ENCODE measurements at places on chromosomes 5 and 9. TPM values are rescaled to one million over a fixed set of nuclear protein-coding genes. Genes with fewer than 3 reads are reported as not detected.

Gene TRIM36
- 1.9 TPM for total RNA-seq

GRCh38 chr9:31519424-31519823, 865.0 kb upstream of the ACO1 start:
- no peak for DNase-seq

- DNase-seq = no peak
Observed at GRCh38 chr5:88887342-88887741, 4.4 kb upstream of the MEF2C start.

- no peak for DNase-seq
Observed at GRCh38 chr5:135469911-135470310, 17.8 kb upstream of the TIFAB start.

DNA sequence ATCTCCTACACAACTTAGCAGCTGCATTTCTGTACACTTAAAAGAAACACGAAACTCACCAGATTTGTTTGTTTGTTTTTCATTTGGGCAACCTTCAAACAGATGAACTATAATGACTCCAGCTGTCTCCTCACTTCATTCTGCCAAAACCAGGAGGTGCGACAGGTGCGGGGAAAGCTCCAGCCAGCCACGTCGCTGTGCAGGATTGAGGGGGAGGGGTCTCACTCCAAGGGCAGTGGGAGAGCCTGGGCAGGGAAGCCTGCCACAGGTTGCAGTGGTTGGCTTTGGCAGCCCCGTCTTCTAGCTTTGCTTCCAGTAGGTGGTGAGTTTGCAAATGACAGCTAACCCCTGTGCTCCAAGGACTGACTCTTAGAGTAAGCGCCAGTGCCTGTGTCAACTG, 215.8 kb downstream of the CEMIP2 start:
- no peak for DNase-seq

Gene RASGRF2
- 13.0 TPM for total RNA-seq

Gene ESM1
- total RNA-seq = not detected

Gene TCF7
- total RNA-seq = 4.3 TPM

DNA sequence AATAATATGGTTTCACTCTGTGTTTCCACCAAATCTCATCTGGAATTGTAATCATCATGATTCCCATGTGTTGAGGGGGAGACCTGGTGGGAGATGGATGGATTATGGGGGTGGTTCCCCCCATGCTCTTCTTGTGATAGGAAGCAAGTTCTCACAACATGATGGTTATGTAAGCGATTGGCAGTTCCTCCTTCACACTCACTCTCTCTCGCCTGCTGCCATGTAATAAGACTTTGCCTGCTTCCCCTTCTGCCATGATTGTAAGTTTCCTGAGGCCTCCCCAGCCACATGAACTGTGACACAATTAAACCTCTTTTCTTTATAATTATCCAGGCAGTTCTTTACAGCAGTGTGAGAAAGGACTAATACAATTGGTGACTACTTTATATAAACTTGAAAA, 48.4 kb downstream of the PTBP3 start:
- DNase-seq = no peak

DNA sequence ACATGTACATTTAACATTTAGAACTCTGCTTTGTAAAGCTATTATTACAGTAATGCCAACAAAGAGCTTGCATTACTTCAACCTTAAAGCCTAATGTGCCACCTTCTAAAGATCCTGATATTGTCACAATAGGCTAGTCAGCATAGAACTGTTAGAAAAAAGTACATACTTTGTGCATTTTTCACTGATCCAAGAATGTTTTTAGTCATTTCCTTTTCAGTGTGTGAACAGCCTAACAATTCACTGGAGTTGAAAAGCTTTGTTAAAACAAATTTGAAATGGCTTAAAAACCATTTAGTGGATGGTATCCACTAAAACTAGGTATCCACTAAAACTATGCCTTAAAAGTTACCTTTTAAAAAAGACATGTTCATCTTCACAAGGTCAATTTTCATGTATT, 4.5 kb downstream of the RPS6 start:
- DNase-seq = no peak

Gene PRDM12
- total RNA-seq = not detected

DNA sequence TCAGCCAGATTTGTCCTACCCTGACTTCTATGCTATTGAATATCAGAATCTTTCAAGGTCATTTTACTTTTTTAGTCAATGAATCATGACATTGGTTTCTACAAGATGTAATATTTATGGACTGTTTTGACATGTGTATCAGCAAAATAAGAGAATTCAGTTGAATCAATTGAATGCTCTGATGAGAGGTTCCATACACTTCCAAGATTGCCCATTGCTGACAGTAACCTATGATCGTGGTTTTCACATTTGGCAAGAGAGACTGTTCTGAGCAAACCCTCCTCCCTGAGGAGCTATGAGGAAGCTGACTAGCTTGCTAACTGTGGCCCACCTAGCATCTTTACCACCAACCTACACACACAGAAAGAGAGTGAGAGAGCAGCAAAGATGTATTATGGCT, 56.7 kb upstream of the FST start:
- DNase-seq = no peak

DNA sequence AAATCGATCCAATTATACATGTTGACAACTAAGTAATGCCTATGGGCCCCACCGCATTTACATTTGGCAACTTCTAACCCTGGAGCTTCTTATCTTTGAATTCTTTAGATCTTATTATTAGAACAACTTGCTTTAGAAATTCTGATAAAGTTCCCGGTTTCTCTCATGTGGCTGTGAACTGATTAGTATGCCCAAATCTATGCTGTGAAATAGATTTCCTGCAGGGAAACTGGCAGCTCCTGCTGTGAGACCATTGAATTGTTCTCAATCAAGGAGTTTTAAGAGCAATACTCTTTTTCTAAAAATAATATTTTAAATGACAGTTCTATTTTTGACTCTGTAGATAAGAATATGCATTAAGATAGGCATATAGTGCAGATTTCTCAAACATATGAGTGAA, 177.5 kb downstream of the GABRB2 start:
- DNase-seq = no peak

Gene SNCB
- not detected for total RNA-seq

Gene CARD9
- 6.9 TPM for total RNA-seq

Gene SOWAHA
- not detected for total RNA-seq

Gene SPATA31C1
- not detected for total RNA-seq

DNA sequence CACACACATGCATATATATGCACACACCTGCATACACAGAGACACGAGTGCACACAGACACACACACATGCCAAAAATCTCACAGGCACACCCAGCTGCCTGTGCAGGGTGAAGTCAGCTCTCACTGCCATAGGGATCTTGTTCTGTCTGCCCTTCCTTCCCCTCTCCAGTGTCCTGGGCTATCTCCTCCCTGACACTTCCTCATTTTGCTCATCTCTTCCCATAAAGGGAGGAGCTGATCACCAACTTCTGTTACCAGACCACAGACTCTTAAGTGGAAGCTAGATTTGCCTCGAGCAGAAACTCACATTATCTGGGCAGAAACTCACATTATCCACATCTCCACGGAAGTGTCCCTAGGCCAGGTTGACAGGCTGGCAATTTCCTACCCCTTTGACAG, 28.7 kb downstream of the LCP2 start:
- DNase-seq = no peak

Gene PCDHGB4
- 6.2 TPM for total RNA-seq

- no peak for DNase-seq
Observed at GRCh38 chr9:72476100-72476499, 45.3 kb upstream of the TMC1 start.

DNA sequence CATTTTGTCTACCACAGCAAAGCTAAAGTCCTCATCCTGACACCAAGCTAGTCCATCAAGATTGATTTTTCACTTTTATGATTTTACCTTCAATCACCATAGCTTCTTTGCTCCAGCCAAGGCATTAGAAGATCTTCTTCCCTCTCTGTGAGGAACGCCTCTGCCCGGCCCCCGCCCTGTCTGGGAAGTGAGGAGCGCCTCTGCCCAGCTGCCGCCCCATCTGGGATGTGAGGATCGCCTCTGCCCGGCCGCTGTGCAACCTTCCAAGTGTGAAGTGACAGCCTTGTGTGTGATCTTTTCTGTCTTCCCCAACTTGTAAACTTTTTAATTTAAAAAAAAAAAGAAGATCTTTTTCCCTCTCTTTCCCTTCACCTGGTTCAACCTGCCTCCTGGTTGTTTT, 210.5 kb upstream of the NREP start:
- no peak for DNase-seq

Gene RHOBTB3
- total RNA-seq = 143 TPM

DNA sequence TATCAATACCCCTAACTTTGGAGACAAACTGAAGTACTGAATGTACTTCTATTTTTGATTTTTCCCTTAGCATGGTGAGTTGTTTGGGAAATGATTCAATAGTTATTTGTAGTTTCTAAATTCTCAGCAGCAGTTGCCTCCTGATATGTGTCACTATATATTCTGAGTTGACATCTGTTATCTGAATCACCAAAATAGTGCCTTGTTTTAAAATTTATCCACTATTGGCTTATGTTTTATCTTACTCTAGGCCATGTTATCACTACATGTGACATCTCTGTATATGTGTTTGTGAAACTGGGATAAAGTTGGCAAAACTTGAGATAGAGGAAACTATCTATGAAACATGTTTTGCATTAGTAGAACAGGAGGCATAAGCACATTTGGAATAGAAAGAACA, 317.6 kb downstream of the TLE4 start:
- no peak for DNase-seq

DNA sequence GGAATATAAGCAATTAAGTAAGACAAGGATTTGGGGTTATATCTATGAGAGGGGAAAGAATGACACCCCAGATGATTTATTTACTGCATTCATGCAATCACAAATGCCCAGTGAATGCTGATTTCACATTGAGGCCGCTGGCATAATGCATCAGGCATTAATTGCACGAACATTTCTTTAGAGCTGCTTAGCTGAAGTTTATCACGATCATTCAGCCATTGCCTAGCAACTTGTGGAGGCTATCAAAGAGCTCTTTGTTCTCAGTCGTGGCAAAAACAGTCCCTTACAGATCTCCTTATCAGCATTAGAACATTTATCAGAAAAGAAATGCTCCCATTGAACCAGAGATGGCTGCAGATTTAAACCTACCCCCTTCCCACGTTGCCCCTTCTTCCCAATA, 88.7 kb upstream of the PRRC1 start:
- DNase-seq = no peak

GRCh38 chr5:83827111-83827557, 106.5 kb upstream of the HAPLN1 start:
- no peak for DNase-seq

DNA sequence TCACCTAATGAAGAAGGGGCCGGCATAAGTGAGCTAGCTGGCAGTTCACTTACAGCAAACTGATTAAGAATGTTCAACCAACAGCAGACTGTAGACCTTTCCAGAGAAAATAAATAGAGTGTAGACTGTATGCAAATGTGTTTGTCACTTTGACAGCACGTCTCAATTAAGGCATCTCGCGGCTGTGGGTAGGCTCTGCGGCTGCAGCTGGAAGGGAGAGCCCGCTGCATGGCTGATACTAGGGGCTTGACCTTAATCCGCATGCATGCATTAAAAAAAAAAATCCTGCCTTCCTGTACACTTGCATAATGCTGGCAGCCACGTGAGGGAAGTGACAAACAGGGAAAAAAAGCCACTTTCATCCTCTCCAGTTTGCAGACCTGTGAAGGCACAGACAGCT, 82.3 kb downstream of the CRB2 start:
- no peak for DNase-seq

Gene LCN12
- not detected for total RNA-seq

Gene CDX1
- total RNA-seq = not detected

Gene TMEM174
- not detected for total RNA-seq

GRCh38 chr9:2489838-2490314, 131.7 kb upstream of the VLDLR start:
- DNase-seq = no peak

Gene CCDC180
- total RNA-seq = 6.1 TPM

DNA sequence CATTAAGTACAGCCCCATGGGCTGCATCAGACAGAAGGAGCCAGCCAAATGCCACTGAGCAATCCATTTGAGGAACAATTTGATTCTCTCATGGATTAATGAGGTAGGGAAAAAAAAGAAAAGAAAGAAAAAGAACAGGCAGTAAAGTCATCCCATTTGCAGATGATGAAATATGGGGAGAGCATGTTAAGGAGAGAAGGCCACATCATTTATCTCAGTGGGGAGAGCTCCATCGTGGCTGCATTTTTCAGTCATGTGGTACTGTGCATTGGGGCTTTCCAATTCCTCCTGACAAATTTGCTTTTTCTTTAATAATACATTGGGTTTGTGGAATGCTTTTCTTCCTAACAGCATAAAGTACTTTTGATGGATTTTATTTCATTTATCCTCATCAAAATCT, 375.2 kb upstream of the TLE4 start:
- no peak for DNase-seq

GRCh38 chr9:2036844-2037243, 21.7 kb downstream of the SMARCA2 start:
- DNase-seq = no peak
